ENCODE measurements at places on chromosomes 5 and 9.

DNA sequence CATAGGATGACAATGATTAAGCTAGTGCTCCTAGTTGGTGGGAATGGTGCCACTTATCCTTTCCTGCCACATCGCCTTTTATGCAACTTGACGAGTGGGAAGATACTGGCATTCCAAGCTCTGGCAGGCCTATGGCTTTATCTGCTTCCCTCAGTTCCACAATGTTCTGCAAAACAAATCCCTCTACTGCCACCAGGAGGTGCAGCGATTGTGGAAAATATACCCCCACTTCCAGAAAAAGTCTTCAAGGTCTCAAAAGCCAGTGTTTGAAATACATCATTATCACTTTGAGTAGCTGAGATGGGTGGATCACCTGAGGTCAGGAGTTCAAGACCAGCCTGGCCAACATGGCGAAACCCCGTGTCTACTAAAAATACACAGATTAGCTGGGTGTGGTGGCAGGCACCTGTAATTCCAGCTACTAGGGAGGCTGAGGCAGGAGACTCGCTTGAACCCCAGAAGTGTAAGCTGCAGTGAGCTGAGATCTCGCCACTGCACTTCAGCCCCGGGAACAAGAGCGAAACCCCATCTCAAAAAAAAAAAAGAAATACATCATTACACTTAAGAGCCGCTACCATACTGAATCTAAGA is 3.4 kb downstream of the CLINT1 start:
- no peak for DNase-seq

DNA sequence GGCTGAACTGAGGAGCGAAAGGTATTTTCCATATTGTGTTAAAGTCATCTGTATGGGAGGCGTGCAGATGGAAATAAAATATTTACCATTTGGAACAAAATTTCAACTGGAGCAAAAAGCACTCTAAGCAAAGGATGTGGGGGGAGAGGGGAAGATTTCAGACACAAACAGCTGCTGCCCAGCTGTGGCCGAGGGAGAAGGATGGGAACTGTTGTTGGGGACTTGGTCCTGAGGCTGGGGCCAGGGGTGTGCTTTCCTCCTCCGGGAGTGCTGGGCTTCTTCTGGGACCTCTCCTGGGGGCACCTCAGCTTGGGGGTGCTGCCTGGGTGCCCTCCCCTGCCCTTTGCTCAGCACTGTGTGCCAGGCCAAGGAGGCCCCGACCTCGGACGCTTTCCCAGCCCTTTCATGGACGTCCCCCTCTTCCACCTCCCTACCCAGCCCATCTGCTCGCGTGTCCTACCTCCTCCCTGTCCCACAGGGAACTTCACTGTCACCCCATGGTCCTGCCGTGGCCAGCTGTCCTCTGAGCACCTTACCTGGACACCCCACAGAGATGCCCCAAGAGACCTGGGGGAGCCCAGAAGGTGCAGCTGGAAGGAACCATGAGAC is 101.9 kb upstream of the COL5A1 start:
- DNase-seq = no peak

DNA sequence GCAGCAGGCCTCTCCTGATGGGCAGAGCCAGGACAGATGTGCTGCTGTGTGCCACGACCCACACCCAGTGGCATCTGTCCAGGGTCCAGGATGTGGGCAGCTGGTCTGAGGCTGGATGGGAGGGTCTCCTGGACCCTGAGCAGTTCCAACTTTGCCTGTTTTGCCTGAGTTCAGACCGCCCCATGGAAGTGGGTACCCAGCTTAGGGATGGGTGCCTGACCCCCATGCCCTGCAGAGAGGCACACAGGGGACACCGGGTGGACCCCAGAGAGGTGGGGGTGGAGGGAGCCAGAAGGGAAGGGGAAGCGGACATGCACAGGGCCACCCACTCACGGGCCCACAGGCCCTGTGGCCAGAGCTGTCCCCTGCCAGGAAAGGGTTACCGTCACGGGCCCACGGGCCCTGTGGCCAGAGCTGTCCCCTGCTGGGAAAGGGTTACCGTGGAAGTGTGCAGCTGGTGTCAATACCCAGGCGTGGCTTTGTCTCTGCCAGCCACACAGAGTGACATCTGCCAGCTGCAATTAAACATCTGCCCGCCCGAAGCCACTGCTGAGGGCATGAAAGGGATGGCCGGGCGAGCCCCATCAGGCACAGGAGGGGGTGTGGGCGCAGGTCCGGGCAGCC is 50.0 kb downstream of the NACC2 start:
- no peak for DNase-seq

DNA sequence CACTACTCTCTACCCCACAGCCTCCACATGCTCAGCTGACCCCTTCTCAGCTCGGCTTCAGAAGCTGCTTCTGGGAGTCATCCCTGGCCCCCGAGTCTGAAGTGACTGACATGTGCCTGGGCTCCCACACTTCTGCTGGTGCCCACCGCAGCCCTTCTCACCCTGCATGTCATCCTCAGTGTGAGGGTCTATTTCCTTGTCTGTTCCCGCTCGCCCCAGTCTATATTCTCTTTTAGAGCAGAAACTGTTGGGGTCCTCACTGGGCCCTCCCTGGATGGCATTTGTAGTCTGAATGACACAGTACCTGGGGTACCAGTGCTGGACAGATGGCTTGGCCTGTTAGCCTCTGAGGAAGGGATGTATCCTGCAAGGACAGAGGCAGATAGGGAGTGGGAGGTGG is 5.3 kb downstream of the ECSCR start:
- DNase-seq = no peak

- no peak for DNase-seq
Measured at GRCh38 chr9:87035879-87036278, 88.6 kb upstream of the GAS1 start.

DNA sequence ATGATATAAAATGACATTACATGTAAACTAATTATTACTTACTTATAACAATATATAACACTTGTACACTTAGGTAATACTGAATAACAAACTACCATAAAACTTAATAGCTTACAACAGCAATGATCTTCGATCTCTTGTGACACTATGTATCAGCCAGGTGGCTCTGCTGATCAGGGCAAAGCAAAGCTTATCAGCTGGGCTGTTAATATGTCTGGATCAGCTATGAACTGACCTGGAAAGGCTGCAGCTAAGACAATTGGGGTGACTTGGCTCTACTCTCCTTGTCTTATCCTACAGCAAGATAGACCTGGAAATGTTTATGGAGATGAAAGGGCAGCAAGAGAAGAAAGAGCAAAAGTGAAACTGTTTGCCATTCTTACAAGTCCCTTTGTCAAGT is 511.3 kb downstream of the TLR4 start:
- DNase-seq = no peak

DNA sequence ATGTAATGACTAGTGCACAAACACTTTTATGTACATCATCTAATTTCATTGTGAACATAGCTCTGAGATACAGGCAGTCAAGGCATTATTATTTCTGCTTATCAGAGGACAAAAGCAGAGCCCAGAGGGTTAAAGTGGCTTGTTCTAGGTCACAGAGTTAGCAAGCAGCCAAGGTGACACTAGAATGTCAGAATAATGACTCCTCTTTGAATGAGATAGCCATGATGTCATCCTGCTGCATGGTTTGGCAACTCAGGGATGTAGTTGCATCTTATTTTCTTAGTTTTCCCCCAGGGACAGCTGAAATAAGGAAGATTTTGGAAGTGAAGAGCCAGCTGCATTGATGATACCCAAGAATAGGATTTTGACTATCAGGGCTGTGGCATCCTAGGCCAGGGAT is 54.4 kb downstream of the KCNV2 start:
- DNase-seq = no peak

DNA sequence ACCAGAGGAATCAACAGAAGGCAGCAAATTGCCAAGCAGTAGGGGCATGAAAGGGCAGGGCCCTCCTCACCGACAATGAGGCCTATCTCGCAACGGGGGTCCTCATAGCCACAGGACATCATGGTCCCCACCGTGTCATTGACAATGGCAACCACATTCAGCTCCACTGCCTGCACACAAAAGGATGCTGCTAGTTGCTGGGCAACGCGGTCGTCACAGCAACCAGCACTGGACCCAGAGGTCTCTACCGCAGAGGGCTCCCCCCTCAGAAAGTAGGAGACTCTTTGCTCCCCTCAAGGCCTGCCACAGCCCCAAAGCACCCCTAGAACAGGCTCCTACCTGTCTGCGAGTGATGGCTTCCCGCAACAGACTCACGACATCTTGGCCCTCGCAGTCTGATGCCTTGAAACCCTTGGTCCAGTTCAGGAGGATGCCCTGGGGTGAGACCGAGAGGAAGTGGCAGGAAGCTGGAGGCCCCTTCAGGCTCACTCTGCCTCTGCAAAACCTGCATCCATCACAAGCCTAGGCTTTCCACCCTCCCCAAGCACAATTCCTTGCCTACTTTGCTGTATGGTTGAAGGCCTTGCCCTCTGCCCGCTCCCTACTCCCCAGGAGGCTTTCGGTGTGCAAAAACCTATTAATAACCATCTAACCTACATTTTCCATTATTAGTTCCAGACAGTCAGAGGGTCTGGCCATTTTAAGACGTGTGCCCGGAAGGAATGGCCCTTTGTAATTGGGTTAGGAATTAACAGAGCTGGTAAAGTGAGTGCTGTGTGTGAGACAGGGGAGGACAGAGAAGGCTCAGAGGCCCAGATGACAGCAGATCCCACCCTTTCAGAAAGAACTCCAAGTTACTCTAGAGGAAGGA is 15.2 kb downstream of the HK3 start:
- DNase-seq = no peak

DNA sequence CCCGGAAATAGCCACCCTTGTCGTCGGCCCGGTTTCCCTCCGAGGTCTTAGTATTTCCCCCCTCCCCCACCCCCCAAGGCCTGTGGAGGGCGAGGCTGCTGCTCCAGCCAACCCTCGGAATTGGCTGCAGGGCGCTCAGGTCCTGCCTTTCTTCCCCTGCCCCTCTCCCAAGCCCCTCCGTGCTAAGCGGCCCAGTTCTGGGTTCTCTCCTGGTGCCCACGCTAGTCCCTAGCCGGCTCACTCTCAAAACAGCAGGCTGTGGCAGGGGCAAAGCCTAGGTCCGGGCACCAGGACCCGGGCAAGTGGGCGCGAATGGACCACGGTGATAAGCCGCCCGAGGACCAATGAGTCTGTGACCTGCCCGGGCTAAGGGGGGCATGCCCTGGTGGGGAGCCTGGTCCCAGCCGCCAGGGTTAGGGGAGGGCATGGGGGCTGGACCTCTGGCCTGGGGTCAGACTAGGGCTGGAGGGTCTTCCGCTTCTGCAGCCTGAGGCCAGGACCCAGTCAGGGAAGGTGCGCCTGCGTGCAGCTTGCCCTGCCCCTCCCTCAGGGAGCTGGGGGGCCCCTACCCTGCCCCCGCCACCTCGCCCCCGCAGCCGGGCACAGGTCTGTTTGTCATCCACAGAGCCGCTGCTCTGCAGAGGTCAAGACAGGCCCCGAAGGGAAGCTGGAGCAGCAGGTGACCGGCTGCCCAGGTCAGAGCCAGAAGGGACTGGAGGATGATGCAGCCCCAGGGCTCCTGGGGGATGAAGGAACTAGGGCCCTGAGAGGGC is 5.0 kb upstream of the IRX4 start:
- DNase-seq = no peak

DNA sequence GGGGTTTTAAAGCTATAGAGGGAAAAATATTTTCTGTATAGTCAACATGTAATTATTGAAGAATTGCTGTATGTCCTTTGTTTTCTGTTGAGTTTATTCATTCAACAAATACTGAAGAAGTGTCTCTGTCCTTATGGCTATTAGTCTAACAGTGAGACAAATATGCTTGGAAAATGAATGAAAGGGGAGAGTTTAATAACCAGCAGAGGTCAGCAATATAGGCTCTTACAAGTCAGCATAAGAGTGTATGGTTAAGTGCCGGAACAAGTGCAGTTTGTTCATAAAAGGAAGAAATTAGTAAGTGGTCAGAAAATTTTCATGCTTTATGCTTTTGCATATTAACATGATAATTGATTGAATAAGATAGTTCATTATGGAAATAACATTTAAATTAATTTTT is 3.6 kb downstream of the SCAMP1 start:
- peak; percentile 2 for DNase-seq

- DNase-seq = no peak
Measured at GRCh38 chr9:118975736-118976135, 393.5 kb downstream of the BRINP1 start.

DNA sequence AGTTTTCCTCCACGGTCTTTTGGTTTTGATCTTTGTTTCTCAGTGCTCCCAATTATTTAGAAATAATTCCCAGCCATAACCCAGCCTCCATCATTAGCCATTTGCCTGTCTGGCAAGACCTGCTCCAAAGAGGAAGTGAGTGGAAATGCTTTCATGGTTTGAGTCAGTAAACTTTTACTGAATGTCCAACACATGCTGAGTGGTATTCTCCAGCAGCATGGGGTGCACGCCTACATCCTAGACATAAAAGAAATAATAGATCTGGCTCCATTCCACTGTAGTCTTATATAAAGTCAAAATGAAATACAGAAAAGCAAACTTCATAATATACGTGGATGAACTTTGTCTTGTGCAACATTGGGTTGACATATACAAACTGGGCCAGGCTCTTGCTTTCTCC is 757.2 kb downstream of the TLE1 start:
- DNase-seq = no peak

DNA sequence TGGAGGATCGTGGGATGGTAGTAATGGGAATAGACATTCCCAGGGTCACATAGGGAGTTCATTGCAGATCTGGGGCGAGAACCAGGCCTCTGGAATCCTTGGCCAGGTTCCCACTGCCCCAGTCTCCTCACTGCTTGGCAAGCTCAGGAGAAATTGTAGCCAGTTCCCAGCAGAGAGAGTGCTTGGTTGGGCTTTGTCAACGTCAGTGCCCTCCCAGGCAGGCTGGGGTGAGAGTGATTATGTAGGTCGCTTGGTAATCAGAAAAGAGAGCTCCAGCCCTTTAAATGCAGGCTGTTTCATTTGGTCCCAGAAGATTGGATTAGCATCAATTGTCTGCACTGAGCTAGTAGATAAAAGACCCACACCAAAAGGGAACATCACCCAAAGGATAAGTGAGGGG is 51.8 kb upstream of the GALNT10 start:
- no peak for DNase-seq

DNA sequence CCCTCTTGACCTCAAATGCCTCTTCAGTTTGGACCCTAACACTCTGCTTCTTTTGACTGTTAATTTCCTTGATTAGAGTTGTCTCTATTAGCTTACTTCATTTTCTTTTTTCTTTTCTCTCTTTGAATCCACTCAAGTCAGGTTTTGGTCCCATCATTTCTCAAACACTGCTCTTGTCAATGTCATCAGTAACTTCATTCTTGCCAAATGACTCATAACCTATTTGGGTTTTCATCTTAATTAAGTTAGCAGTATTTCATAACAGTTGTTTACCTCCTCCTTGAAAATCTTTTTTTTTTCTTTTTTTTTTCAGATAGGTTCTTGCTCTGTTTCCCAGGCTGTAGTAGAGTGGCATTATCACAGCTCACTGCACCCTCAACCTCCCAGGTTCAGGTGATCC is 119.6 kb downstream of the PARP8 start:
- no peak for DNase-seq

GRCh38 chr9:6562201-6562600 is 83.3 kb downstream of the GLDC start:
- no peak for DNase-seq

Measured in NCI-H748 treated with DMSO at 0.1 percent for 48 hours (cell line).